ENCODE measurements at places on chromosomes 7 and 10.

DNA sequence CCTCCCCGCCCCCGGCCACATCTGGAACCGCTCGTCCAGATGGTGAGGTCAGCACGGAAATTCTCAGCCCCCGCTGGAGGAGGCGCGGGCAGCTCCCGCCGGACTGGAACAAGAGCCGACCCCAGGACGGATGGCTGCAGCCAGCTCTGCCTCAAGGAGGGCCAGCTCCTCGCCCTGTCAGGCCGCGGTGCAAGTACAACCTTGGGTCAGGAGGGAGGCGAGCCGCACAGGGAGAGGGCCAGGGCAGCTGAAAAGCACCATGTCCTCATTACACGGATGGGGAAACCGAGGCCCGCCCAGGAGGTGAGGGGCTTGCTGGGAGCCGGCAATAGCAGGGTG, 3.8 kb upstream of the GRIFIN start:
- no peak for DNase-seq

DNA sequence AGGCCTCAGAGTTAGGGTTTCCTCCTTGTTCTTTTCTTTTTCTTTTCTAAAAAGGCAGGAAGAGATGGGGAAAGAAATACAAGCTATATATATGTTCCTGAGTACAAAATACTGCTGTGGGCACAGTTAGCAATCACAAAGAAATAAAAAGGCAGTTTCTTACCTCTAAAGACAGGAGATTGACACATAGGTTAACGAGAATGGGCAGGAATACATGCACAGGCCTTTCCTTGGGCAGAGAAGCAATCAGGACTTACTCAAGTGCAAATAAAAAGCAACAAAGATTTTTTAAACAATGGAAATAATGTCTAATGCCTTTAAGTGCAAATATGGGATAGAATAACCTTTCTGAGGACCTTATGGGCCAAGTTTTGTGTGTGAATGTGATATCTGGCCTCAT, 119.5 kb upstream of the AGK start:
- DNase-seq, result no peak

DNA sequence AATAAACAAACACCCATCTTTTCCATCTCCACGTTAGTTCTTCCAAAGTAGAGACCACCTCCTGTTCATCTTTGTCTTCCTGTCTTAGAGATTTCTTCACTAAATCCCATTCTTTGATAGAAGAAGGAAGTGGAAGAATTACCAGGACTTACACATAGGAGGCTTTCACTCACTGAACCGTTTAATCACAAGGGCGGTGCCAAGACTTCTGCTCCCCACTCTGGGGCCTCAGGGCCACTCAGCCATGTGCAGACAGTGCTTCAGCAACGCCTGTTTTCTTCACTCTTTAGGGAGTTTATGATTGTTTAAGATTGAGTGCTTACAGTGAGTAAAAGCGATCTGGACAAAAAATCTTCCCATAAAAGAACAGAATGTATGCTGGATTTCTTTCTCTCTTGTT, 63.9 kb upstream of the SORCS3 start:
- no peak for DNase-seq

GRCh38 chr7:33854801-33855350, 50.5 kb upstream of the BMPER start:
- DNase-seq, result no peak

DNA sequence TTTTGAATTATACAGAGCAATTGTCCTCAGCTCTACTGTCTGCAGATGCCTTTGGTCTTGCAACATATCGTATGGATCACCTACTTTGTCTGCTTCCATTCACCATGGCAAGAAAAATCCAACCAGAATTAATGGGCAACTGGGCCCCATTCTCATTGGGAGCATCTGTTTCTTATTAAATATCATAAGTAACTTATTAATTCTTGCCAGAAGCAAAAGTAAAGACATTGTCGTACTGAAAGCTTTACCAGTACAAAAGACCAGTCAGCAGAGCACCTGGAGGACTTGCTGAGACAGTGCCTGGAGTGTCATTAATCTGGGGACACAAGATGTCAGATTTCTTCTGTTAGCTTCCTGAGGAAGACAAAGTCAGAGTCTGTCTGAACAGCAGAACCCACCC, 404.5 kb downstream of the INHBA start:
- DNase-seq, result no peak

GRCh38 chr10:71213127-71213621, 804 bp downstream of the UNC5B start:
- DNase-seq, result no peak

Data from activated B cell treated with CpG ODN at 0.5 μM for 24 hours (primary cell).